ENCODE measurements at places on chromosomes 4 and X.

- DNase-seq: no peak
Measured at GRCh38 chr4:80144676-80145470, 52.4 kb upstream of the PRDM8 start.

GRCh38 chr4:1644891-1645657, 39.0 kb downstream of the FAM53A start:
- DNase-seq: no peak

GRCh38 chrX:37302569-37302968, 46.6 kb upstream of the PRRG1 start:
- no peak for DNase-seq

GRCh38 chr4:70613306-70614183, 15.0 kb upstream of the ENAM start:
- DNase-seq: no peak

GRCh38 chr4:145130788-145131399, 32.8 kb downstream of the ABCE1 start:
- no peak for DNase-seq

DNA sequence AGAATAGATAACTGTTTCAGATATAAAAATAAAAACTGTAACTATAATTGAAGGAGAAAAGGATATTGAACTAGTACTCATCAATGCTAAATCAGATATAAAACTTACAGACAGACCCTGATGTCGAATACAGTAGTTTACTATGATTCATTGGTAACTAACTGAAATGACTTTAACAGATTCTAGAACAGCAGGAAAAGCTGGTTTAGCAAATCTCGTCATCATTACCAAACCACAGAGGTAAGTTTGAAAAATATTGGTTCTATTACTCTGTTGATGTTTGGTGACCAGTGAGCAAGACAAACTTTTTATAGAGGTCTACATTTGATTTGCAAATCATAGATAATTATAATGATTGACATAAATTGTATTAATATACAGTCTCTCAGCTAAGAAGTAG, 551.4 kb upstream of the ADGRL3 start:
- no peak for DNase-seq

- no peak for DNase-seq
Measured at GRCh38 chr4:70380578-70380977, 2.4 kb upstream of the SMR3B start.

- DNase-seq: no peak
Measured at GRCh38 chrX:22516893-22517292, 244.2 kb downstream of the CBLL2 start.

DNA sequence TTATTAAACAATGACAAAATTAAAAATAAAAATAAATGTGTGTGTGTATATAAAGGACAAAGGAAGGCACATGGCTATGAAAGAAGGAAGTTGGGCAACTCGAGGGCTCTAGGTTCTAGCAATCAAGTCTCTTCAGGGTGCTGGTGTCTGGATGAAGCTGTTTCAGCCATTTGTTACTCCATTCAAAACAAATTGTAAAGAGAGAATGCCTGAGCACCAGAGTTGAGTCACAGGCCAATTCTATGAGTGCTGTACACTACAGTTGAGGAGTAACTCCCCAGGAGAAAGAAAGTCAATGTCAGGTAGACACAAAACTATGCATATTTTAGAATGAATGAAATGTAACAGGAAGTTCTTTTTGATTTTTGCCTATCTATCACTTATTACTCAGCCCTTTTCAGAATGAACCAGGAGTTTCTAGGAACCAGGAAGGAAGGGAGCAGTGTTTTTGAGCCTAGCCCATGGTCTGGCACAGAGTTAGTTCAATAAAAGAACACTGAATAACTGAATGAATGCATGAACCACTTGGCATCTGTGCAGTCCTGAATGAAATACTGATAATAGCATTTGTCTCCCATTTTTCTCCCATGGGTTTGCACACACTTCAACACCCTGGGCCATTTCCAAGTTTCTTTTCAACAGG, 151.7 kb upstream of the CPEB2 start:
- DNase-seq: no peak

DNA sequence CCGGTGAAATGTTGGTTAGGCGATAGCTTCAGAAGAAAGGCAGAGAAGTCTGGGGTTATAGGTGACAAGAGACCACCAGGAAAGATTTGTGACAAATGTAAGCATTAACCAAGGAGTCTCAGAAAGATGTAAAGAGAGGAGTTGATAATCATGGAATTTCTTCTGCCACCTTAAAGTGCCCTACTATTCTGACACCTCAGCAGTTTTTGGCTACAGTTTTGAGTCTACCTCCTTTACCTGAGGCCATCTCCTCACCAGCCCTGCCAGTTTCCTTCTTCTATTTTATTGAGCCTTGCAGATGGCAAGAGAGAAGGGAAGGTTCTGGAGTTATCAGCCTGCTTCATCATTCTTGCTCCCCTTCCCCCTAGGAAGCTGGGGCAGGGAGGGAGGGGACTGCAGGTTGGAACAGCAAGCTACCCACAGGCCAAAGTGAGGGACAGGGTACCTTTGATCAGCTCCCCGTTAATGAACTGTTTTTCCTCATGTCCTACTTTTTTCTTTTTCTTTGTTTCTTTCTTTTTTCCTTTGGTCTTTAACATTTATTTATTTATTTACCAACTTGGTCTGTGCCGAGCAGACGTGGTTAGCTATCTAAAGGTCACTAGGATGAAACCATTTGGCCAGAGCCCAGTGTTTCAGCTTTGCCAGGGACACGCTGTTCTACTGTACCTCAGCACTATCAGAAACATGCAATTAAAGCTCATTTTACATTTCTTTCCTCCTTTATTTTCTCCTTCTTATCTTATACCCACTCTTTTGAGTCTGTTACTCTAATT, 438.7 kb upstream of the AR start:
- DNase-seq: no peak

DNA sequence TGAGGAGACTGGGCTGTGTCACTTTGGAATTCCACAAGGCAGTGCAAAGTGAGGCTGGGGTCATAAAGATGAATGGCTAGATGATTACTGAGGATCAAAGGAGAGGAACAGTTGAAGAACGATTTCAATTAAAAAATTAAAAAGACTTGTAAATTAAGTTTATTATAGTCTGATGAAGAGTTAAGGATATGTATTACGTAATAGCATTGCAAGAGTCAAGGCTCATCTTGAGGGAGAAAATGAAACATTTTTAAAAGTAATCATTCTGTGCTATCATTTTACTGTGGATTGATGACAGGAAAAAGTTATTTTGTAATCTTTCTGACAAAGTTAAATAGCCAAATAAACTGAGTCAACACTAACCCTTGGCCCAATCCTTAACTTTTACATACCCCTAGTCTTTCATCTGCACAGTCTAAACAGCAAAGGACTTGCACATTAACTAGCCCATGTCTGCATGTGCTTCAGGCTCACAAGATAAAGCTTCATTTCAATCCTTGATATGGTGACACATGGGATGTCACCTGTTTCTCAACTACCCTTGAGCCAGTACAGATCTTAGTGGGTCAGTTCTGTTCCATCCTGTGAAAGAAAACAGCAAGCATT, 465.5 kb upstream of the CTSO start:
- DNase-seq: no peak

DNA sequence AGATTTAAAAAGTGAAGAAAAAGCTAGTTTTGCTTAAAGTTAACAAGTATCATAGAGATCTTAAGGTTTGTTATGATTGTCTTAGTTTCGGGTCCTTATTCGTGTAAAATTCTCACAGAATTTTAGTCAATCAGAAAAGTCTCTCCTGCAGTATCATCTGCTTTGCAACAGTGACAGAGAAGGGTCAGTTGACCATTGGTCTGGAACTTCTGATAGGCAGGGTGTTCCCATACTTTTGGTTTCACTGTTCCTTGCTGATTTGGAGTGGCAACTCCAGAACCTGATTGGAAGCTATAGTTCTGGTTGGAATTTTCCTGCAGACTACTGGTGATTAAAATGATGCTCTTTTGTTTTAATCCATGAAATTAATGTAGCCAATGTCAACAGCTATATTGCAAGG, 1.8 kb downstream of the IL15 start:
- no peak for DNase-seq

DNA sequence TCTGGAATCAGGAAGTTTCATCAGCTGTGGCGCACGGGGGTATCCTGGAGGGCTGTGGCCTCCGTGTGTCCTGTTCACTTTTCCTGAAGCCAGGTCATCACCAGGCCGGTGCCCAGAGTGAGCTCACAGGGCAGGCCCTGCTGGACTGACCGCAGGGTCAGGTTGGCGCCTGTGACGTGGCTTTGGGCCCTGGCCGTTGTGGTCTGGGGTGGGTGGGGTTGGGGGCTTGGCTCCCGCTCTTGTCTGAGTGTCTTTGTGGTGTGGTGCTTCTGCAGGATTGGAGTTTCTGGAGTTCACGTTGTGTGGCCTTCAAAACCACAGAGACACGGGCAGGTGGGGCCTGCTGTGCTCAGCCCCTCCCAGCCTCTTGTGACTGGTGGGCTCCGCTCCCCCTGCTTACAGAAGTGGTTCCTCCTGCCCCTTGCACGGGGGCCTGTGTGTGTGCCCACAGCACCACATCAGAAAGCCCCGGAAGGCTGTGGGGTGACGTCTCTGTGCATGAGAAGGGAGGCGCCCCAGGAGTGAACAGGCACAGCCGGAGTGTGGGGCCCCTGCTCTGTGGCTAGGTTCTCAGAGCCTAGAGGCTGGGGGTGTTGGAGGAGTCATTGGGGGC, 9.5 kb downstream of the RGS12 start:
- DNase-seq: peak; percentile 85

- DNase-seq: no peak
Measured at GRCh38 chr4:3475713-3476260, 12.7 kb downstream of the DOK7 start.

DNA sequence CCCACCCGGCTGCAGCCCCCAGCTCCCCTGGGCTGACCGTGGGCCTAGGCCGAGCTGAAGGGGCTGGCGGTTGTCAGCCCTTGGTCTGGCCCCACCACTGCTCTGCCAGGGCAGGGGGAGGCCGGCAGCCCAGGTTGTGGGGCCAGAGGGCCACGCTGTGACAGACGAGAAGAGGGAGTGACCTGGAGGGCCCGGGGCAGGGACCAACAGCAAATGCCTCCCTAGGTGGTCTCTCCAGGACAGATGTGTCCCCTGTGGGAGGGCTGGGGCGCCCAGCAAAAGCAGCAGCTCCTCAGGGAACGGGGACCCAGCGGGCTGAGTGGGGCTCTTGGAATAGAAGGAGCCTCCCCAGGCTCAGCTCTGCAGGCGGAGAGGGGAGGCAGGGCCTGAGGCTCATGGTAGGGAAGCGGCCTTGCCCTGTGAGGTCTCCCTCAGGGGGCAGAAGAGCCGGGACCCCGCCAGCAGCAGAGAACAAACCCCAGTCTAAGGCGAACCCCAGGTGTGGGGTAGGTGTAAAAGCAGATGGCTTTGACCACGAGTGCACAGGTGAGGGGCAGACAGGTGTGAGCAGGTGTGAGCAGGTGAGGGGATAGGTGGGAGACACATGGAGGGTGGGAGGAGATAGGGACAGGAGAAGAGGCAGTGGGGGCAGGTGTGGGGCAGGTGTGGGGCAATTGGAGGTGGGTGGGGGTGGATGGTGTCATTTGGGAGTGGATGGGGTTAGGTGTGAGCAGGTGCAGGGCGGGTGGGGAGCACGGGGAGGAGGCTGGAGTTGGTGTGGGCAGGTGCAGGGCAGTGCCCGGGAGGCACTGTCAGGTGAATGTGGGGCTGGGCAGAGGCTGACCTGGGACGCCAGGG, 34.1 kb upstream of the SPON2 start:
- DNase-seq: peak; percentile 2

GRCh38 chr4:149993030-149993429, 85.2 kb upstream of the DCLK2 start:
- DNase-seq: peak; percentile 10

GRCh38 chrX:70960730-70961129, 29.8 kb upstream of the SLC7A3 start:
- DNase-seq: no peak

DNA sequence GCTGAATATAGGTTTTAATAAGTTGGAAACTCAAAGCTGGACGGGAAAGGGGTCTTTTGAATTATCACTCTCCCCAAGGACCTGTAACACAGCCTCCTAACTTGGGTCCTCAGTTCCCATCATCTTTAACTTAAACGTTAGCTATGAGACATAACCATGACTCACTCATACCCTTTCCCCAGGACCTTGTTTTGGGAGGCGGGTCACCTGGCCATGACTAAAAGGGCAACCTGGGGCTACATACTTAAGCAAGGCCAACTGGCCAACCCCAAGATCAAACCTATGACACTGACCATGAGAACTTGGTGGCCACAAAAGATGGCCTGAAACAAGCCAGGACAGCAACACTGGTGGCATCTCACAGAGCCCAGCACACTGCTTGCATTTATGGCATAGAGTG, 89.0 kb downstream of the SH3KBP1 start:
- DNase-seq: peak; percentile 48

DNA sequence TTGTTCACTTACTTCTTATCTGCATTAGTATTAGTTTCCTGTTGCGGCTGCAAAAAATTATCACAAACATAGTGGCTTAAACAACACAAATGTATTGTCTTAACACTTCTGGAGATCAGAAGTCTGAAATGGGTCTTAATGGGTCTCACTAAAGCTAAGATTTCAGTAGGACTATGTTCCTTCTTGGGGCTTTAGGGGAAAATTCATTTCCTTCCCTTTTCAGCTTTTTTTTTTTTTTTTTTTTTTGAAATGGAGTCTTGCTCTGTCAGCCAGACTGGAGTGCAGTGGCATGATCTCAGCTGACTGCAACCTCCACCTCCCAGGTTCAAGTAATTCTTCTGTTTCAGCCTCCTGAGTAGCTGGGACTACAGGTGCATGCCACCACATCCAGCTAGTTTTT, 78.1 kb upstream of the KLF3 start:
- DNase-seq: no peak

GRCh38 chr4:11072463-11072862, 356.2 kb downstream of the HS3ST1 start:
- no peak for DNase-seq

- no peak for DNase-seq
Measured at GRCh38 chrX:150508451-150509367, 59.7 kb upstream of the MTM1 start.

DNA sequence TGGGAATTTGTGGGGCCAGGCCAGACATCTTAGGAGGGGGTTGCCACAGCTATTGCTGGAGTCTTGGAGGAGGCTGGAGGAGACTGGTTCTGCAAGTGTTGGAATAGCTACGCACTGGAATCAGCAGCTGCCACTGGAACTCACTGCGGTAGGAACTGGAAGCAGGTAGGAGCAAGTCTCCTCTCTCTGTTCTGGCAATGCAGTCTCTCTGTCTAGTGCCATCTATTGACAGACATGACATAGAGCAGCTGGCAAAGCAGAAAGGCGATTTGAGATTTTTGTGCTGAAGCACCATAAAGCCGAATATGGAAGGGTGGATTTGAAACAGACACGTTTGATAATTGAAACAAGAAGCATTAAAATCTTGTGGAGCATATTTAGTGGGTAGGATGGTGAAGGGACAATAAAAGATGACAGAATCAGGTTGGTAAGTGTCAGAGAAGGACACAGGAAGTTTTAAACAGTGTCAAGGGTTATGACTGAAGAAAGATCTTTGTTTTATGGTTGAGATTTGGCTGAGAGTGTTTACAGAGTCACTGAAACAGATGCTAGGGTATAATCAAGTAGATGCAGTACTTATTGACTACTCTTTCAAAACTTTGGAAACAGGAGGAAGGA, 23.5 kb upstream of the SYNPO2 start:
- DNase-seq: peak; percentile 23

Data from activated CD4-positive, alpha-beta T cell treated with anti-CD3 and anti-CD28 coated beads for 36 hours (primary cell).